ENCODE measurements at places on chromosomes 11 and 22.

DNA sequence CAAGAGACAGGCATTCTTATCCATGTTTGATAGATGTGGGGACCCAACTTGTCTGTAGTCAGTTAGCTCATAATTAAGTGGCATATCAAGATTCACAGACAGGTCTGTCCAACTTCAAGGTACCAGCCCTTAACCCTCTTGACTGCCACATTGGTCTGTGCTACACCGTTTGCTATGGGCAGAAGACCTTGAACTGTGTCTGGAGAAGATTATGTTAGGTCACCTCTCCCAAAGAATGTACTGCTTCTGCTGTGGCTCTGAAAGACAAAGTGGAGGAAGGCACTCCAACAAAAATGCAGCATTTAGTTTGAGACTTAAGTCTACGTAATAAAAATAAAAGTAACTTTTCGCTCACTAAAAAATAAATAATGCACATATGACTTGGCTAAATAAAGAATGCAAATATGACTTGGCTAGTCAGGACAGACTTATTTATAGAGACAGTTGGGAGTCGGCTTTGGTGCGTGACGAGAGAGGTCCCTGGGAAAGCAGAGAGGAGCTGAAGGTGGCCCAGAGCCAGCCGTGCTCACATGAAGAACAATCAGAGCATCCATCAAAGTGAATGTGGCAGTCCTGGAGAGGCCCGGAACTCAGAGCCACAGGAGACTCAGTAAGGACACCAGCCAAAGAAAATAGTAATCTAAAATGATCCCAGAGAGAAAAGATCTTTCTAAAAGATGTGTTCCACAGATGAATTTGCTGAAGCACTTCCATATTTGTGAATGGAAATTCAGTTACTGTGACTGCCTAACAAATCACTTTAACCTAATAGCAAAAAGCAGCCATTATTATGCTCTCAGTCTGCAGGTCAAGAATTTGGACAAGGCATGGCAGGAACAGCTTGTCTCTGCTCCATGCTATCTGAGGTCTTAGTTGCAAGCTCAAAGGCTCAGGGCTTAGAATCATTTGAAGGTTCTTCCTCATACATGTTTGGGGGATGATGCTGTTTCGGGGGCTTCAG, 35.0 kb downstream of the CWC15 start:
- peak; percentile 90 for DNase-seq

DNA sequence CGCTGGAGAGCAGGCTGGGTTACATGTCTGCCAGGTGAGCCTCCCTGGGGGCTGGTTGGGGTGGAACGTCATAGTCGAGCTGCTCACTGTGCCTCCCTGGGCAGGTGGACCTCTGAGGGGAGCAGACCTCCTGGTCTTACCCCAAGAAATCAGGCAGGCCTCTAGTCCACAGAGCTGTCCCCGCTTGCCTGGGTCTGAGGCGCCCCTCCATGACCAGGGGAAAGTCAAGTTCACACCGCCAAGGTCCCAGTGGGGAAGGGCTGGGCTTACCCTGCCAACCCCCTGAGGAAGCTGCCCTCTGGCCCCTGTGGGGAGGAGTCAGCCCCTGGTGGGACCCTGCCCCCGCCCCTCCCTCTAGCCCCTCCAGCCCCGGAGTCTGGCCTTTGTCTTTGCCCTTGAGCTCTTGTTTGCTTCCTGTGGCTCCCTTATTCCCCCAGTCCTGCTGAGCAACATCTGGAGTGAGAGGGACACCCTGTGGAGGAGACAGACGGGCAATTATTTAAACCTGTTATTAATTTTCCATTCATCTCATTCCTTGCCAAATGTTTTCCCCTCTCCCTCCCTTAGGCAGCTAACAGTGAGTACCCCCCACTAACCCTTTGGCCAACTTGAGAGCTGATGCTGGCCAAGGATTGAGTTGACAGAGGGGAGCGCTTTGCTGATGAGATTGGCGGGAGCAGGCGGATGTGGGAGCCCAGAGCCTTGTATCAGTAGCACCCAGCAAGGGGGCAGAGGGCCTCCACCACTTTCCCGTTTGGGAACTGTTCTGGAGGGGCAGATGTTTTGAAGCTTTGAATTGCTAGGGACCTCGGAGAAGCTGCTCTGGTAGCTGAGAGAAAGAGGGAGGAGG, 83.4 kb downstream of the CEP164 start:
- no peak for DNase-seq

- no peak for DNase-seq
These were observed 78.8 kb downstream of the ST3GAL4 start for GRCh38 chr11:126433989-126434949.

DNA sequence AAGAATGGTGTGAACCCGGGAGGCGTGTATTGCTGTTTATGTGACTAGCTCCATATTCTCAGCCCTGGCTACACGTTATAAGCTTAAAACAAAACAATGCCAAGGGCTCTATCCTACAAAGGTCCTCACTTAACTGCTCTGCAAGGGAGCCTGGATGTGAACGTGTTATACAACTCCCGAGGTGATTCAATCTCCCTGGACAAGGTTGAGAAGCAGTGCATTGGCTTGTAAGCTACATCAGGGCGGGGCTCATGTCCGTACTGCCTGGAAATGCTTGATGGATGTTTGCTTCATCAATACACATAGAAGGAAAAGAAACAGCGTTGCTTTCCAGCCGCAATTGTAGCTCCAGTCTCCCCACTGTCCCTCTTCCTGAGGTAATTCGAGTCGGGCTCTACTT, 256.9 kb upstream of the SYN3 start:
- DNase-seq: no peak

DNA sequence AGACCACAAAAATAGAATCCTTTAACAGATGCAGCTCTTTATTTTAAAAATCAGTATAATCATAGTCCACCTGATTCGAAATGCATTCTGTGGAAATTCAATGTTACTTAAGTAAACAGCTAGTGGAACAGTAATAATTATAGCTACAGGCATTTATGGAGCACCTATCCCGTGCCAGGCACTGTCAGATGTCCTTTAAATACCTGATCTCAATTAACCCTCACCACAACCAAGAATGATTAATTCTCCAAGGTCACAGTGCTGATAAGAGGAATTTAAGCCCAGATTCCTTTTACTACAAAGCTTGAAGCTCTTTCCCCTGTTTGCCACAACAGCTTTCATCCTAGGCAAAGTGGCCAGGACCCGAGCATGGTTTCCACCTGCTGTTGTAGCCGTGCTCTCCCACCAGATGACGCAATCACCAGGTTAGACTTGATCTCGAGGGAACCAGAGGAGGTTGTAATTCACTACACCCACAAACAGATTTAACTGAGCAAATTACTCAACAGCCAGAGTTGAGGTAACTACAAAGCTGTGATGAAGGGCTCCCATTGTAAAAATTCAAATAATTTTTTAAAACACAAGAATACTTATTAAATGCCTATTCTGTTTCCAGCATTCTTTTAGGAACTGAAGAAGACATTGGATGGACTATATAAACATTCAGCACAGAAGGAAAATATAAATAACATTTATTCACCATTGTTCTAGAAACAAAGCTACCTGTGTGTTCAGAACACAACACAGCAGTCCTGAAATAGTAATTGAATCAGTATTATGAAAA, 10.3 kb downstream of the PRDM10 start:
- no peak for DNase-seq

DNA sequence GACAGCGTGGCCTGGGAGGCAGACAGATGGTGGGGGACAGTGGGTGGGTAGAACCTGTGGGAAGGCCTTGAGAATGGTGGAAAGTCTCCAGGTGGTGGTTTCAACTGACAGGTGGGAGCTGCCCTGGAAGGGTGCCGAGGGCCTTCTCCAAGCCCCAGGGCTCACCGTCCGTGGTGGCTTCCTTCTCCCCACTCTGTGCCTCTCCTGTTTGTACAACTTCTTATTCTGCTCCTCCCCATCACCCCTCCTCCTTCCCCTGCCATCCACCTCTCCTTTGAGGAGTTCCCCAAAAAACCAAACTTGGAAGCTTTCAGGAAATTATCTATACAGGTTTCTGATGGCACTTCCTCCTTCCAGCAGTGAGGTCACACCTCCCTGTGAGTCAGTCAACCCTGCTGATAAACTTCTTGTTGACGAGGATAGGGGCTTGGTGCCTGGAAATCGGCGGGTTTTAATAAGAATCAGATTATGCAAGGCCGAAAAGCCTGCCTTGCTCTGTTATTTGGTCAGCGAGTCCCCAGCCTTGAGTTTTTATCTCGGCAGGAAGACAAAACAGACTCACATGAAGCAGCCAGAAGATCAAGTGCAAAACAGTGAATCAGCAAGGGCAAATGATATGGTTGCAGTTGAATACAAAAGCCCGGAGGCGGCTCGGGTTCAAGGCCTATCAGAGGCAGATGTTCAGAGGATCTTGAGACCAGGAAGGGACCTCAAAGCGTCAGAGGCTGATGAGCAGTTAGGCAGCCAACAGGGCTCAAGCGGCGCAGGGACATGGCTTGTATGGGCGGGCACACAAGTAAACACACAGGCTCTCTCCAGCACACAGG, 9.5 kb upstream of the ST3GAL4 start:
- DNase-seq: no peak

GRCh38 chr22:44702479-44703198, 635 bp downstream of the PRR5 start:
- DNase-seq: no peak

GRCh38 chr11:123086305-123086704, 24.4 kb upstream of the HSPA8 start:
- no peak for DNase-seq

- DNase-seq: no peak
These were observed 30.1 kb upstream of the CD82 start for GRCh38 chr11:44535191-44535980.

DNA sequence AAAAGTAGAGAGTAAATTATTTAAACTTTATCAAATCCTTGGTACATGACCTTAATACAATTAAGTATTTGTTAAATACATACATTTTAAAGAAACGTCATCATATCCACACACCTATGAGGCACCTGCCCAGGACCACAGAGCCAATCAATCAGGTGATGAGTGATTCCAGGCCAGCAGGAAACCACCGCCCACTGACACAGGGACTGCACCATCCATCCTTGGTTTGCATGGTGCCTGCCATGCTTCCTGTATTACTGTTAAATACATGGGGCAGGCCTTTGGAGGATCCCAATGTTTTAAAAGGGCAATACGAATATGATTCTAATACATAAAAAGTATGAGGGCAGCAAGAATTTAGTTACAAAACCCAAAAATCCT, 7.0 kb upstream of the TBC1D10A start:
- DNase-seq: no peak

GRCh38 chr22:44231233-44231632, 50.5 kb downstream of the PARVG start:
- DNase-seq: no peak

- DNase-seq: no peak
These were observed 14.7 kb downstream of the TOM1 start for GRCh38 chr22:35314161-35314942.

DNA sequence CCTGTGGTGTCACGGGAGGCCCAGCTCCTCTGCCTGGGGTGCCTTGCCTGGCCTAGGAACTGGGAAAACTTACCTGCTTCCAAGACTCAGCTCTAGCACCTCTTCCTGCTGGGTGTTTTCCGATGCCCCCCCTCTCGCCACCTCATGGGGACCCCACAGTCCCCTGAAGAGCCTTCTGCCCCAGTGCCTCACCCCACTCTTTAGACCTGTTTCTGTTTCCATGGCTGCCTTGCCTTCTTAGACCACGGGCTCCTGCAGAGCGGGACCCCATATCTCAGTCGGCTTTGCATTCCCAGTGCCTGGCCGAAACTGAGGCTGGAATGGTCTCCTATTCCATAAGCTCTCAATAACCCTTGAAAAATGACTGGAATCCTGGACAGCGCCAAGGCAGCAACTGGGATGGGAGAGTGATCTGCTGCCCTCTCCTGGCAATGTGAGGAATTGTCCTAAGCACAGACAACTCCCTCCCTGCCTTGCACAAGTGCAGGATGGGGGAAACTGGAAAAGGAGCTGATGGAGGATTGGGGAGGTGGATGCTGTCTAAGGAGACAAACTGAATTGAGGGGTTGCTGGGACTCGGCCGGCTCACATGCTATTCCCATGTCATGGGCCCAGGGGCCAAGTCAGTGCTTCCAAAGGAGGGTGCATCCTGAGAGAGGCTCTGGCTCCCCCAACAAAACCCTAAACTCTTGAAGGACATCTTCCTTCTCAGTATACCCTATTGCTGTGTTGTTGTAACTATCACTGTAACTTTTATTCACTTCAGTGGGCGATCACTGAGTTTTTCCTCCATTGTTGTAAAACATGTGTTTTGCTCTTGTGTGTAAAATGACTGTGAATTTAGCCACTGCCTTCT, 26.6 kb upstream of the IL17RA start:
- peak; percentile 46 for DNase-seq

DNA sequence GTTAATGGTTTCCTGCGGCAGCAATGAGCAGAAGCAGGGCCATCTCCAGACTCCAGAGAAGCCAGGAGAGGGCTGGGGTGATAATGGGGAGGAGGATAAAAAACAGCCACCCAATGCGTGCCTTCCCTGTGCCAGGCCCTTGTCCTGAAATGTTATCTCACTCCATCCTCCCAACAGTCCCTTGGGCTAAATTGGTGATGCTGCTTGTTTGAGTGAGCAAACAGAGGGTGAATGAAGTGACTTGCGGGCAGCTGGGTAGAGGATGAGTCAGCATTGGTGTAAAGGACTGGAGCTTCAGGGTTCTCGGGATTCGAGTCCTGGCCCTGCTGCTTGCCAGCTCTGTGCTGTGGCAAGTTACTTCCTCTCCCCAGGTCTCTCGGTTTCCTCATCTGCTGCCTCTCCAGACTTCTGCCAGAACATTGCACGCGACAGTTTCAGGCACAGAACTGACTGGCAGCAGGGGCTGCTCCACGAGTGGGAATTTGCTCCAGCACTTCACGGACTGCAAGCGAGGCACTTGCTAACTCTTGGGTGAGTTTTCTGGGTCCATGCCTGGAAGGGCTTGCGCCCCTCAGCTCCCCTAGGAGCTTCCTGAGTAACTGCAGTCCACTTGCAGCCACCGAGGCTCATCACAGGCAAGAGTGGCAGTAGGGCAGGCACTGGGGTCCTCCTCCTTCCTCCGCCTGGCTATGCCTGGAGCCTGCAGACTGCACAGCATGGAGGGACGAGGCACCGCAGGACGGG, at the start of gene P2RY6:
Gene P2RY6, plus strand, starts transcription at position 403 of the 744 bp plus-strand sequence. CDS start 24,181 bp downstream, outside the sequence.
- no peak for DNase-seq

DNA sequence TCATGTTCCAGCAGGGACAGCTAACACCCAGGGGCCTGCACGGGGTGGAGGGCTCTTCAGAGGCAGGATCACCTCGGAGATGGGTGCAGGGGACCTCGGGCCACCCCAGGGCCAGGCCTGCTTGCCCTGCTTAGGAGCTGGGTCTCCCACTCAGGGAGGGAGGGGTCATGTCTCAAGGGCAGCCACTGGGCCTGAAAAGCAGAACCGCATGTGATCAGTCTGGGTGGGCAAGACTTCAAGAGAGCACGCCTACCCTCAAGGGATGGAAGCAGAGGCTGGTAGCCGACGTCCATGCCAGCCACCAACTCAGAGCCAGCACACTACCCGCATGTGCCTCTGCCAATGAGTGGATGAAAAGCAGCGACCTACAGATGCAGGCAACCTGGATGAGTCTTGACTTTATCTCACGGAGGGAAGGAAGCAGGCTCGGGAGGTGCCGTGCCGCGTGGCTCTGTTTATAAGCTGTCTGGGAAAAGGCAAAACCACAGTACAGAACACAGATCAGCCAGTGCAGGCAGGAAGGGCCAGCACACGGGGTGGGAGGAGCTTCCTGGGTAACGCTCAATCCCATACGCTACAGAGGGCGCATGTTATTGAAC, 16.0 kb downstream of the TBX1 start:
- no peak for DNase-seq

GRCh38 chr11:72328366-72329224, 84.6 kb upstream of the PHOX2A start:
- DNase-seq: peak; percentile 20

- no peak for DNase-seq
These were observed 24.5 kb upstream of the BLID start for GRCh38 chr11:122140500-122140899.

GRCh38 chr22:46090036-46090591, 60.2 kb upstream of the PPARA start:
- no peak for DNase-seq

Data from forelimb muscle (tissue), 1 donor.